Lung (tissue), 17 donors: ENCODE measurements at places on chromosomes 16 and 17. TPM values are rescaled to one million over a fixed set of nuclear protein-coding genes. Genes with fewer than 3 reads are reported as not detected.

DNA sequence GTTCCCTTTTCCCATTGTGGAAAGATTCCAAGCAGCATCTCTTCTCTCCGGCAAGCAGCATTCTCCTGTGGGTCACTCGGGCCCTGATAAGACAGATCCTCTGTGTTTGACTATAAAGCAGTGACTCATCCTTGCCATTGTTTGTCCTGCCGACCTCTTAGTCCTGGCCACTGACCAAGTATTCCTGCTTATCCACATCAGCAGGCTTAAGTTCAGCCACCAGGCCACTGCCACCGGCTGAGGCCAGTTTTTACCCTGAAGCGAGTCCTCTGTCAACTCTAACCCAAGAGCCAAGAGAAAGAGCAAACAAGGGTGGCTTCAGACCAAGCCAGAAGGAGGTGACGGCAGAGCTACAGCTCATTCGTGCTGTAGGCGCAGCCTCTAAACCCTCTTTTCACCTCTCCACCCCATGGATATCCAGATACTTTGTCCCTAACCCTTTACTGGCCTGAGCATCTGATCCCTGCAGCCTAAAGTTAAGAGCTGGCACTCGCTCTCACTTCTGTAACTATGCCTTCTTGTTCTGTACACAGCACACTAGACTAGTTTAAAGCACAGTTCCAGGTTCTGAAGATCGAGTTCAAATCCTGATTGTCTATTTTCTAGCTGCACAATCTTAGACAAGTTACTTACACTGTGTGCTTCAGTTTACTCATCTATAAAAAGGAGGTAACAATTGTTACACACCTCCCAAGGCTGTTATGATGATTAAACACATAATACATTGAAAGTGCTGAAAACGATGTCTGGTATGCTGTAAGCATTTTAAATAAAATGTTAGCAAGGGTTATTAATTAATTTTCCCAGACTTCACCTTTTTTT is 31.0 kb downstream of the SOX9 start:
- no peak overlapping the region for H3K4me3 ChIP-seq
- DNase-seq, result peak; percentile 28
- peaks cover 14% of the 10 kb centered on the region for H3K4me1 ChIP-seq
- no peaks in the 10 kb centered on the region for H3K27me3 ChIP-seq
- peak overlapping the region; percentile 0 for H3K27ac ChIP-seq

- DNase-seq, result peak; percentile 26
- peaks cover 2% of the 10 kb centered on the region for H3K36me3 ChIP-seq
- H3K4me3 ChIP-seq, result no peak overlapping the region
- no peak overlapping the region for H3K27ac ChIP-seq
- H3K27me3 ChIP-seq, result no peaks in the 10 kb centered on the region
Measured at GRCh38 chr16:22035153-22035552, 27.2 kb downstream of the MOSMO start.

- no peaks in the 10 kb centered on the region for H3K27me3 ChIP-seq
- no peaks in the 10 kb centered on the region for H3K36me3 ChIP-seq
- H3K4me1 ChIP-seq, result no peaks in the 10 kb centered on the region
- no peak for DNase-seq
- H3K4me3 ChIP-seq, result no peak overlapping the region
Measured at GRCh38 chr16:50519001-50519400, 29.2 kb upstream of the NKD1 start.

- H3K27me3 ChIP-seq, result no peaks in the 10 kb centered on the region
- DNase-seq, result no peak
- no peak overlapping the region for H3K27ac ChIP-seq
- H3K36me3 ChIP-seq, result no peaks in the 10 kb centered on the region
- H3K4me3 ChIP-seq, result no peak overlapping the region
Measured at GRCh38 chr16:75931970-75932369, 205.7 kb upstream of the CPHXL start.

DNA sequence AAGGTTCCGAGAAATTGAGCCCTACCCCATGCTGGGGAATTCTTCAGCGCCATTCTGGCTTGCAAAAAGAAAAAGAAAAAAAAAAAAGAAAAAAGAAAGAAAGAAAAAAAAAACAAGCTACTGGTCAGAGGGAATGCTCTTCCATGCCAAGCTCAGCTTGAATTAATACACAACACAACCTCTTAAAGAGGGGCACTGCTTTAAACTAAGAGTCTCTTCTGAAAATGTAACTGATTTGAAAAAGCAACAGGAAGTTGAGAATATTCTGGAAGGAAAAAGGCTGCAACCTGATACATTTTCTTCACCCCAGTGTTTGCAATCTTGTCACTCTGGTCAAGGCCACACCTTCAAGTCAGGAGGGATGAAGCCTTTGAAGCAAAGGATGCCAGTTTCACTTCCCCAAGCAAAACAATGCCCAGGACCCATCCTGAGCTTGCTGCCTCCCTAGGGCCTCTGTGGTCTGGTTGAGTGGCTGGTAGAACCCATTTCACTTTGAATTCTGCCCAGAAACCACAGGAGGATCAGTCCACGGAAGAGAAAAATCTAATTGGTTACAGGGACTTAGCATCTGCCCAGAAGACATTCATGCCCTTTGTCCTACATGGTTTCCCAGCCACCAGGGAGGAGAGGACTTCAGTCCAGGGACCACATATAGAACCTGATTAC is 389.7 kb downstream of the SOX9 start:
- no peaks in the 10 kb centered on the region for H3K4me1 ChIP-seq
- H3K27ac ChIP-seq, result no peak overlapping the region
- H3K27me3 ChIP-seq, result no peaks in the 10 kb centered on the region
- no peak overlapping the region for H3K4me3 ChIP-seq
- H3K36me3 ChIP-seq, result no peaks in the 10 kb centered on the region
- peak; percentile 64 for DNase-seq

DNA sequence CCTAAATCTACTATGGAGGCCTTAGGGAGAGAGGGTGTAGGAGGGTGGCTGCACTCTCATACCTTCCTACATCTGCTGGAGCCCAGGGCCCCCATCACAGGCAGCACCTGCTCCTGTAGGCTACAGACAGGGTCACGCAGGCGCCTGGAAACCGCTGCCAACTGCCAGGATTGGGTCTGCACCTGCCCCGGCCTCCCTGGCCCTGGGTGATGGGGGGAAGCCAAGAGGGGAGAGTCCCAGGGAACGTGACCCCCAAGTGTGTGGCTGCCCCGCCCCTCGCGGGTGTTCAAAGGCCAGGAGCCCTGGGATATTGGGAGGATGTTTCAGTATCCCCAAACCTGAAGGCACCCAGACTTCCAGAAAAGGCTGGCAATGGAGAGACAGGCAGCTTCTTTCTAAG is 5.6 kb upstream of the TEX19 start:
- no peak for DNase-seq
- peaks cover 4% of the 10 kb centered on the region for H3K4me1 ChIP-seq
- H3K4me3 ChIP-seq, result no peak overlapping the region
- no peaks in the 10 kb centered on the region for H3K36me3 ChIP-seq
- H3K27me3 ChIP-seq, result no peaks in the 10 kb centered on the region

- no peaks in the 10 kb centered on the region for H3K4me1 ChIP-seq
- H3K27me3 ChIP-seq, result no peaks in the 10 kb centered on the region
- no peak overlapping the region for H3K4me3 ChIP-seq
- DNase-seq, result no peak
- peak overlapping the region; percentile 65 for H3K27ac ChIP-seq
- no peaks in the 10 kb centered on the region for H3K36me3 ChIP-seq
Measured at GRCh38 chr17:80187515-80187941, 17.7 kb downstream of the CARD14 start.

GRCh38 chr17:80423536-80424225 is 8.7 kb downstream of the ENDOV start:
- H3K27ac ChIP-seq, result no peak overlapping the region
- no peaks in the 10 kb centered on the region for H3K4me1 ChIP-seq
- no peaks in the 10 kb centered on the region for H3K27me3 ChIP-seq
- no peak for DNase-seq

GRCh38 chr17:73586921-73587602 is 57.2 kb downstream of the SDK2 start:
- no peaks in the 10 kb centered on the region for H3K27me3 ChIP-seq
- no peak for DNase-seq
- H3K27ac ChIP-seq, result no peak overlapping the region

GRCh38 chr16:89786474-89787364 is 29.7 kb downstream of the FANCA start:
- DNase-seq, result no peak
- no peak overlapping the region for H3K4me3 ChIP-seq
- no peak overlapping the region for H3K27ac ChIP-seq
- H3K27me3 ChIP-seq, result no peaks in the 10 kb centered on the region
- H3K4me1 ChIP-seq, result no peaks in the 10 kb centered on the region

DNA sequence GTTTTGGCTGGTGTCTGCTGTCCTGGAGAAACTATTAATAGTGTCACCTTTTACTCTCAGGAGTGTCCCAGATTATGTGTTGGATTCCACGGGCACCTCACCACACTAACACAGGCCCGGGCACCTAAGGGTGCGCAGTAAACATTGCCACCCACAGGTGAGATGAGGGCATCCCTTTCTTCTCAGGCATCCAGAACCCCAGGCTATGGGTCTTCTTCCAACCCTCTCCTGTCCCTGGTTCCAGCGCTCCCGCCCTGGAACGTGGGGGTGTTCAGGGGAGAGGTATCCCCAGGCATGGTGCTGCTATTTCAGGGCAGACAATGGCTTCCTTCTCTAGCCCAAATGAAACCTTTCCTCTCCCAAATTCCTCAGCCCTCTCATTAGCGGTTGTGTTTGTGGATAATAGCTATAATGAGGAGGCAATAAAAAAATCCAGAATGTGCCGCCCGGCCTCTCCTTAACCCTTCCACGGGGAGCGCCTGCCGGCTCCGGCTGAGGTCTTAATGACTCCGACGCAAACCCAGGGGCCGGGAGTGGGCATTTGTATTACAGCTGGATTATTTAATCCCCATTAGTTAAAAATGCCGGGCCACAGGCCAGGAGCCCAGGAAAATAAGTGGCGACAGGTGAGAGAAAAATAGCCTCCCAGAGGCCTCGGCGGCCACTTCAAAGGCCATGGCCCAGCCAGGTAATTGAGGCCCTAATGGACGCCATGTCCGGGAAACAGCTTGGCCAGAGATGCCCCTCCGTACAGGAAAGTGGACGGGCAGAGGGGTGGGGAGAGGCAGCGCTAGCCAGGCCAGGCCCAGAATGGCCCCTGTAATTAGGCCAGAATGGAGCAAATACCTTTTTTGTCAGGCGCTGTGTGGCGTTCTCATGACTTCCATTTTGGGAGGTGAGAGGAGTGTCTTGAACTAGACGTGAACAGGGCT is 102.8 kb downstream of the IRX5 start:
- no peaks in the 10 kb centered on the region for H3K36me3 ChIP-seq
- no peak overlapping the region for H3K4me3 ChIP-seq
- no peaks in the 10 kb centered on the region for H3K4me1 ChIP-seq
- no peak overlapping the region for H3K27ac ChIP-seq

DNA sequence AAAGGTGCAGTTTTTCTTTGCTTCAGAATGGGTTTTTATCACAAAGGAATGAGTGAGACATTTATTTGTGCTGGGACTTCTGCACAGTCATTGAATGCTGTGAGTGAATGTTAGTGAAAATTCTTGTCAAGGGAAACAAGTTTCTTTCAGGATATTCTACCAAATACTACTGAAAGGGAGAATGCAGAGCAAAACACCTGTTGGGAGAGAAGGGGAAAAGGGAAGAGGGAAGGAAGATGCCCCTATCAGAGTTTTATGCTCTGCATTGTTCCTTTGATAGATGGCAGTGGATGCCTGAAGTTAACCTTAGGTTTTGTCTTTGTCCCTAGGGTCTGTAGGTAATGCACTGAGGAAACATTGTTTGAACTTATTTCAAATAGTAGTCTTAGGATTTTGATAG is 3.1 kb downstream of the GGNBP2 start:
- peaks cover under 1% of the 10 kb centered on the region for H3K4me1 ChIP-seq
- H3K27ac ChIP-seq, result no peak overlapping the region
- no peak for DNase-seq

GRCh38 chr16:15647294-15648014 is 2.6 kb upstream of the NDE1 start:
- no peak overlapping the region for H3K27ac ChIP-seq
- no peak overlapping the region for H3K4me3 ChIP-seq
- no peaks in the 10 kb centered on the region for H3K36me3 ChIP-seq
- no peak for DNase-seq

DNA sequence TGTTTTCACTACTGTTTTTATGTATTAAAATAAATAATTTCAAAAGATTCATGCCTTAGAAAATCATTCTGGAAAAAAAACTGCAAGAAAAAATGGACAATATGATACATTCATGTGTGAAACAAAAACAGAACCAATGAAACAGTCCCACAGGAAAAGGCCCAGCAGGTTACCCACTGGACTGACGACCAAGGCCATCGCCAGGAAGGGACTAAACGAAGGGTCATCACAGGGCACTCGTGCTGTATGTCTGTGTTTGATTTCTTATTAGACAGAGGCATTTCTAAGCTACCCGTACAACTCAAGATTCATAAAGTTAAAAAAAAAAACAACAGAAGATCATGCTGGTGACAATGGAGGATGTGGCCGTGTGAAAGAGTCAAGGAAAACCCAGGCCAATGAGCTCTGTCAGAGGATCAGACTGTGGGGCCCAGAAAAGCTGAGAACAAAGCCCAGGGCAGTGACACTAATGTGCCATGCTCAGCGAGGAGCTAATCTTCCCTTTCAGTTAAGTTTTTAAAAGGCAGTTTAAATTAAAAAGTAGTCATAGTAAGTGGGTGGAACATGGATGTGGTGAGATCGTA is 31.8 kb downstream of the NSMCE1 start:
- H3K27me3 ChIP-seq, result no peaks in the 10 kb centered on the region
- no peaks in the 10 kb centered on the region for H3K36me3 ChIP-seq
- H3K4me1 ChIP-seq, result peaks cover 18% of the 10 kb centered on the region
- H3K27ac ChIP-seq, result peak overlapping the region; percentile 72

- peak overlapping the region; percentile 69 for H3K27ac ChIP-seq
- H3K4me3 ChIP-seq, result no peak overlapping the region
- no peak for DNase-seq
- no peaks in the 10 kb centered on the region for H3K27me3 ChIP-seq
- no peaks in the 10 kb centered on the region for H3K36me3 ChIP-seq
- peaks cover 9% of the 10 kb centered on the region for H3K4me1 ChIP-seq
Measured at GRCh38 chr17:68384941-68385340, 72.4 kb downstream of the WIPI1 start.

DNA sequence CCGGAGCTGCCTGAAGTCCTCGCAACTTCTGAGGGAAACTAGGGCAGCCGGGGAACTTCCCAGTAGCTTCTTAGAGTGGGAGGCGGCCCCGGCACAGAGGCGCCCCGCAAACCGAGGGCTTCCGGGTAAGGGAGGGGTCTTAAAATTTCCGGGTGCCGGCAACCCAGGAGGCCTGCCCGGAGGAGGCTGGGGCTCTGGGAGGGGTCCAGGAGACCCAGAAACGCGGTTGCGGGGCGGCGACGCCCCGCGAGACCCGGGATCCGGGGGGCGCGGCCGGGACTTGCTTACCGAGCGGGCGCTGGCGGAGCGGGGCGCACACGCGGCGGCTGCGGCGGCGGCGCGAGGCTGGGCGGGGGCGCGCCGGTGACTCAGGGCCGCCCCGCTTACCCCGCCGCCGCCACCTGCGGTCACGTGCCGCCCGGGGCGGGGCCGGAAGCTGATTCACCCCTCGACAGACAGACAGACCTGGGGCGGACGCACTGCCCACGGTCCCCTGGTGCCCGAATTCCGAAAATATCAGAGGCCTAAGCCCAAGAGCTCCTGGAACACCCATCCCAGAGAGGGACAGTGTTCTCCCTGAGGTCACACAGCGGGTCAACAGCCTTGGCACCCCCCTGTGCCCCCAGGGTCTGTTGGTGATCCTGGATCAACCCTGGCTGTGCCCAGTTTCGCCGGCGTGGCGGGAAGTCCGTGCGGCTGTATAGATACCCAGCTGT is at the start of gene FAM83G:
TSS of gene FAM83G (minus strand) at position 344 of the 716 bp plus-strand sequence. CDS start 723 bp downstream, outside the sequence.
- no peak for DNase-seq
- peaks cover 3% of the 10 kb centered on the region for H3K27me3 ChIP-seq
- no peaks in the 10 kb centered on the region for H3K36me3 ChIP-seq
- H3K27ac ChIP-seq, result peak within 1 kb of the TSS; percentile 87
- H3K4me3 ChIP-seq, result peak within 1 kb of the TSS; percentile 49

Gene PPP1R1B
- total RNA-seq, result 21.3 TPM

Gene TMEM114
- not detected for total RNA-seq

Gene CDH16
- 0.64 TPM for total RNA-seq

Gene NUP88
- total RNA-seq, result 66.0 TPM

Gene NOTUM
- total RNA-seq, result 7.6 TPM

Gene ENPP7
- total RNA-seq, result not detected

Gene TBC1D3G
- total RNA-seq, result not detected
